ENCODE measurements at places on chromosomes 2 and 18.

- no peak for DNase-seq
Measured at GRCh38 chr18:37691162-37691561, 125.6 kb upstream of the CELF4 start.

- no peak for DNase-seq
Measured at GRCh38 chr2:235215248-235215647, 263.4 kb downstream of the SH3BP4 start.

DNA sequence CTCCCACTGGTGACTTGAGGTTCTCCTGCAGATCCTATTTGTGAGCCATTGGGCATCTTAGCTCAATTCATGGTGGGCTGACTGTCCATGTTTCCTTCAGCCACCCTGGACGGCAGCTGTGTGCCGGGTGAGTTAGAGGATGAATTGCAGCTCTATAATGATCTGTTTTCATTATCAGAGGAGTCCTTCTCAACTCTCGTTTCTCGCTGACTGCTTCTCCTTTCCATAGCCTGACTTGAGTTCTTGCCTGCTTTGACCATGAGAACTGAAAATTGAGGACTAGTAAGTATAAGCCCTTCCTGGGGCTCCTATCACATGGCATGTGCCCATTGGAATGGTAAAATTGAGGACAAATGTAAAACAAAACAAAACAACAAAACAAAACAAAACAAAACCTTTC lies 121.8 kb downstream of the CDC42EP3 start:
- no peak for DNase-seq

DNA sequence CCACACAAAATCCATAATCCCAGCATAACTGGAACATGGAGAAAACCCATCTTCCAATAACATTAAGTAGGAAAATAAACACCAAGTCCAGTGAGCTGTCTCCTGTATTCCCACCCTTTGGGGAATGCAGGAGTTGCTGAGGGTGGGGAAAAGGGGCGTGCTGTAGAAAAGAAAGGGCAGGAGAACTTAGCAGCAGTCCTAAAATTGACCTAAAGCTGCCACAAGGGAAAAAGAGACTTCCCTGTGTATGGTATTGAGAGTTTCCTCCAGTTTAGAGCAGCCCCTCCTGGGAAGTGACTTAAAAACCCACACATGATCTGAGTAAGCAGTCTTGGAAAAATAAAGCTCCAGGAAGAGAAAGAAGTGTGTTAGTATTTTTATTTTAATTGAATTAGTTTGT lies 428.8 kb downstream of the THSD7B start:
- DNase-seq, result no peak

- DNase-seq, result no peak
Measured at GRCh38 chr2:47891369-47892337, 14.6 kb downstream of the FBXO11 start.

- DNase-seq, result no peak
Measured at GRCh38 chr2:30276455-30276911, 45.1 kb downstream of the LBH start.

All from occipital lobe (tissue), 3 donors.